ENCODE measurements at places on chromosomes 11 and 22. TPM values are rescaled to one million over a fixed set of nuclear protein-coding genes. Genes with fewer than 3 reads are reported as not detected.

GRCh38 chr22:17705951-17706900, 67.7 kb downstream of the BCL2L13 start:
- no peak for DNase-seq

- no peak for DNase-seq
These were observed 4.6 kb downstream of the MYH9 start for GRCh38 chr22:36383110-36383581.

DNA sequence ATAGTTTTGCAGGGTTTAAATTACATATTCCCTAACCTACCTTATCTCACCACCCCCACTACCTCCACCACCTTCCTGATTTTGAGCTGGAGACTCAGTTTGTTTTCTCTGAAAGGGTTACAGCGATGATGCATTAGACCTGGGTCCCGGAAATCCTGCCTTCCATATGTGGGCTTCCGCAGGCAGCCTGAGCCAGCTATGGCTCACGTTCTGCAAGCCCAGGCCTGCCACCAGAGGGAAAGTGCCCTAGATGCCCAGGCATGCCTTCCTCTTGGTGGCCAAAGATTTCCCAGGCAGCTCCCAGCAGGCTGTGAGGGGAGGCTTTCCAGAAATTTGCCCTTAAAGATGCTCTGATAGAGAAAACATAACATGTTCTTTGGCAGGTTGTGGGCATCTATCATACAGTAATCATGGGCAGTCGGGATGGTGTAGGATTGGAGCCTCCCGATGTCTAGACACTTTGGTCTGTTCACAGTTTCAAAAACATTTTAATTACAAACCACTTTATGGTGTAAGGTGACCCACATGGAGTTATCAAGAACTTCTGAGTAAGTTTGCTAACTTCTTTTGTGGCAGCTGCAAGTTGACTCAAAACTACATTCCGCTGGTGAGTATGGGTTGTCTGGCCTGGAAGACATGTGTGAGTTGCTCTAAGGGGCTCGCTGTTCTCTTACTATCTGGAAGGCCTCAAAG, 79.3 kb downstream of the MICAL2 start:
- no peak for DNase-seq

DNA sequence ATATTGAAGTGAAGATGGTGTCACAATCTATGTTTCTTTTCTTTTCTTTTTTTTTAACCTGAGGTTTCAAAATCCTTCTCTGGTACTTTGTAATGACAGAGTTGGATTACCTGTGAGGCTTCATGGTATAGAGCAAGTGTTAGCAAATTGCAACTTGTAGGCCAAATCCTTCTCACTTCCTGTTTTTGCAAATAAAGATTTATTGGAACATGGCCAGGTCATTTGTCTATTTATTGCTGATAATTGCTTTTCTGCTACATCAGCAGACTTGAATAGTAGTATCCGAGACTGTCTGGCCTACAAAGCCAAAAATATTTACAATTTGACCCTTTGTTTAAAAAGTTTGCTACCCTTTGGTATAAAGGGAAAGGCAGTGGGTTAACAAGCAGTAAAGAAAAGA, 1059.4 kb upstream of the CCDC90B start:
- DNase-seq: no peak

DNA sequence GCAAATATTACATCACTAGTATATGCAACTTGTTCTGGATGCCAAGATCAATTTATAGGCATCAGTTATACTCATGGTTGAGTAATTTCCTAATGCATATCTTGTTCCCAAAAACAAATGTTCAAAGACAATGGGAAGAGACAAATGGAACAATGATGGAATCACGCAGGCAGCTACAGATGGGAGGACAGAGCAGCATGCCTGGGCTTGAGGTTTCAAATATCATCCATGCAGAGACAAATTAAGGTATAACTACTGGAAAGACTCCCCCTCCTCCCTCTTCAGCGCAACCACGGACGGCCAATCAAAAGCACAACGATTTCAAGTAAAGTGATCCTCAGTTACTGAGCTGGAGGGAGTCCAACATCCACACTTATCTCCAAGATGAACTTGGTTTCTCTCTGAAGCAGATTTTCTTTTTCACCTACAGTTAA, 106.8 kb downstream of the CCDC83 start:
- DNase-seq: peak; percentile 38

The PI4KA gene
- polyA plus RNA-seq: 53.2 TPM

The SNX32 gene
- polyA plus RNA-seq: 2.0 TPM

The MOB2 gene
- polyA plus RNA-seq: 25.1 TPM

The MS4A12 gene
- polyA plus RNA-seq: not detected

The CHRM1 gene
- not detected for polyA plus RNA-seq

The CHRNA10 gene
- polyA plus RNA-seq: 3.5 TPM
